ENCODE measurements at places on chromosomes 7 and 10.

DNA sequence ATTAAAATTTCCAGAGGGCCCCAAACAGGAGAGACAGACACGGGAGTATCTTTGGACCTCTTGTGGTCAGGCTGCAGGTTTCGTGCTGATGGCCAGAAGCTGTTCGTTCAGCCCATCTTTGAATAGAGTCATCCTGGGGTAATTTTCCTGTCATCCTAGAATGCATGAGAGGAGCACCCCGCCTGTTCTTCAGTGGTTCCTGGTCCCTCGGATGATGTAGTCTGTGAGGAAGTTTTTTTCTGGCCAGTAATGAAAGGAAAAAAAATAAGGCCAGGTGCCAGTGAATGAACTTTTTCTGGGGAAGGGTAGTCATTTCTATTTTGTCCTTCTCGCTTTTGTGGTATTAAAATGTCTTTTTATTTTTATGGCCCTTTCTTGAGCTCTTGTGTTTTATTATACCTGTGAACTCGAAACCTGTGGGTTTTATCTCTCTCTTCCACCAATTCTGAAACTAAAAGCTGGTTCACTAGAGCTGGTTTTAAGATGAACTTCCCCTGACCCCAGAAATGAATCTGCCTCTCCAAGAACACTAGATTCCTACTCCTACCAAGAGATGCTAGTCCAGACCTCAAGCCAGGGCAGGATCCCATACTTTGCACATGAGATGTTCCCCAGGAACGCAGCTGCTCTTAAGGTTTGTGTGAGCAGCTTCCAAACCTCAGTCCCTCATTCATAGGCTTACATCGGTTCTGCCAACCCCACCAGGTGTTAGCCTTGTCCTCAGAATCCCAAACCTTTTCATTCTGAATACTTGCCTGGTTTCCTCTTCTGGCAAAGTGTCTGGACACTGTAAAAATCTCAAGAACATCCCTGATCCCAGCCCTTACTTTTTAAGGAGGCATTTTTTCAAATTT lies 15.4 kb upstream of the MEST start:
- H3K4me3 ChIP-seq, result no peak overlapping the region
- H3K27me3 ChIP-seq, result peaks cover 2% of the 10 kb centered on the region
- H3K27ac ChIP-seq, result no peak overlapping the region
- H3K36me3 ChIP-seq, result no peaks in the 10 kb centered on the region
- peaks cover 2% of the 10 kb centered on the region for H3K4me1 ChIP-seq
- no peak for DNase-seq

DNA sequence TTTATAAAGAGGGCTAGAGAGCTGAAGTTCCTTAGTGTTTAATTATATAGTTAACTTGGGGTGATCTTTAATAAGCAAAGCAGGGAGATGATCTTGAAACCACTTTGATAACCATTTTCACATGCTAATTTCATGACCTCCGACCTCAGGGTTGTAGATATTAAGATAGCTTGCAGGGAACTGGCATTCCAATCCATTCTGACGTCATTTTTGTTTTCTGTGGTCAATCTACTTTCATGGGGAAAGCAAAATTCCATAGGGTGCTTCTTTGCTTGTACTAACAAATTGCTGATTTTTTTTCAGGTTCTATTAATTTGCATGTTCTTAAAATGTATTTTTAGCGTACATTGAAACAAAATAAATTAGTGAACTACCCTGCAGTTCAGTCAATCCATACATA lies 139.3 kb downstream of the CDCA7L start:
- H3K36me3 ChIP-seq, result no peaks in the 10 kb centered on the region
- H3K27me3 ChIP-seq, result no peaks in the 10 kb centered on the region
- DNase-seq, result no peak
- no peak overlapping the region for H3K4me3 ChIP-seq

GRCh38 chr7:80453699-80454340 lies 58.0 kb downstream of the GNAT3 start:
- no peak overlapping the region for H3K4me3 ChIP-seq
- H3K36me3 ChIP-seq, result no peaks in the 10 kb centered on the region
- no peaks in the 10 kb centered on the region for H3K27me3 ChIP-seq
- DNase-seq, result no peak

DNA sequence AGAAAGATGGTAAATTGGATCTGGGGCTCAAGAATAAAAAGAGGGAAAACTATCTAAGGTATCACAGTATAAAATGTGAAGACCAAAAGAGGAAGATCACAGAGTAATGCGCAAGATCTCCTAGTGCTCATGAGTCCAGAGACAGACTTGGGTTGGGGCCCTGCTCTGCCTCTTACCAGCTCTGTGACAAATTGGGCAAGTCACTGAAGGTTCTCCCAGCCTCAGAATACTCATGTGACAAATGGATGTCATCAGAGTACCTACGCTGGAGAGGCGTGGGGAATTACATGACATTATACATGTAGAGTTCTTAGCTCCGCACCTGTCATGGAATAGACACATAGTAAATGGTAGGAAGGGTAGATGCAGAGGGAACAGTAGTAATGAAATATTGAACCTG lies 124.4 kb downstream of the DOCK4 start:
- H3K36me3 ChIP-seq, result no peaks in the 10 kb centered on the region
- H3K27me3 ChIP-seq, result peaks cover 11% of the 10 kb centered on the region
- no peak overlapping the region for H3K4me3 ChIP-seq
- peaks cover 7% of the 10 kb centered on the region for H3K4me1 ChIP-seq

DNA sequence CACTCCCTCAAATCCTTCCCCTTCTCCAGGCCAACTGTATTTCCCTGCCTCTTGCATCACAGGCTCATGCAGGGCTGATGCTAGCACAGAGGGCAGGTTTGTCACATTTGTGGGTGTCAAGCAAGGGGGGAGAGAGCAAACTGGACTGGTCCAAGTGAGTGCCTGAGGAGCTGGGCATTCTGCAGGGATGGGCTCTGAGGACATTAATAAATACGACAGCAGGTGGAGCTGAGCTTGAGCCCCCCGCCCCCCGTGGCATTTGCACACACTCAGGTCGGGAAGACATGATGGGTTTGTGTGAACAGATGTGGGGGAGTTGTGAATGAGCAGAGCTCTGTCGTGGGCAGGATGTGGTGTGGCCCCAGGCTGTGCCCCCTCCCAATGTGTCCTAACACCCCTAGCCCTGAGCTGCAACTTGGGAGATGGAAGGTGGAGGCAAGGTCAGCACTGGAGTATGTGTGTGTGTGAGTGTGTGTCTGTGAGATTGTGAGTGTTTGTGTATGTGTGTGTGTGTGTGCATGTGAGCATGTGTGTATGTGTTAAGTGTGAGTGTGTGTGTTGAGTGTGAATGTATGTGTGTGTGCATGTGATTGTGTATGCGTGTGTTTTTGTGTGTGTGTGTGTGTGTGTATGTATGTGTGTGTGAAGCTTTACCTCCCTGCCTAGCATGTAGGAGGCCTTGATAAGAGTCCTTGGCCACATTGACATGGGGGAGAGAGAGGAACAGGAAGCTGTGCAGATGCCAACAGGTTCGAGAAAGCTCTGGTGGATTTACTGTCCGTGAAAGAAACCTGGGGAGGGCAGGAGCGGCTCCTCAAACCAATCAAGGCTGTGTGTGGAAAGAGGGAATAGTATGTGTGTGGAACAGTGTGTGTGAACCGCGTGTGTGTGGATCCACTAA lies 9.1 kb downstream of the RASSF4 start:
- no peaks in the 10 kb centered on the region for H3K27me3 ChIP-seq
- peaks cover 30% of the 10 kb centered on the region for H3K4me1 ChIP-seq
- DNase-seq, result no peak
- peak overlapping the region; percentile 29 for H3K27ac ChIP-seq

- H3K27me3 ChIP-seq, result no peaks in the 10 kb centered on the region
- H3K4me1 ChIP-seq, result no peaks in the 10 kb centered on the region
- H3K4me3 ChIP-seq, result no peak overlapping the region
- no peak overlapping the region for H3K27ac ChIP-seq
These were observed 324.5 kb downstream of the GFRA1 start for GRCh38 chr10:115948465-115948864.

DNA sequence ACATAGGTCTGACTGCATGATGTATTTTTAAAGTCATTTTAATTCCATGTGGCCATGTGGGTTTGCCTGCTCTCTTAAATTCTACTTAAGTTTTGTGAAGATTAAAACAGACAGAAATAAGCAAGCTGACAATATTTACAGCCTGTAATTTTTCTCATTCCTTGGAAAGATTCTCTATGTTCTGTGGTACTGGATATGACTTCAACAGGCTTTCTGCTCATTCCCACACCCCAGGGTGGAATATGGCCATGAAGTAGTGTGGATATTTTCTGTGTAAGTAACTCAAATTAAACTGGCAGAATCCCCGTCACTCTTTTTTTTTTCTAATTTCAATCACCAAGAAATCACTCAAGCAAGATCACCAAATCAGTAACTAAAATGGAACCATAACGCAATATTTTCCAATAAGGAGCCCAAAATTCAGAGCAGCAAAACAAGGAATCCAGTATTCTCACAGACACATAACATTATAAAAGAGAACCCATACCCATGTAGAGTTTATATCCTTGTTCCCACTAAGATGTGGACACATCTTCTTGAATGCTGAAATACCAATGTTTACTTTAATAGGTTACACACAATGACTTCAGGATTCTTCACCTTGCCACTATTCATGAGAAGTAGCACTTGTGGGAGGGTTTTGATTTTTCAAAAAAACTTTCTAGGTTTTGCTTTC lies 5.7 kb downstream of the HOXA5 start:
- H3K27ac ChIP-seq, result no peak overlapping the region
- no peak overlapping the region for H3K4me3 ChIP-seq

- no peaks in the 10 kb centered on the region for H3K4me1 ChIP-seq
- H3K4me3 ChIP-seq, result no peak overlapping the region
- DNase-seq, result no peak
- H3K27ac ChIP-seq, result no peak overlapping the region
These were observed 233.1 kb upstream of the FERD3L start for GRCh38 chr7:19378345-19378714.

- no peak overlapping the region for H3K27ac ChIP-seq
- H3K4me1 ChIP-seq, result no peaks in the 10 kb centered on the region
- H3K36me3 ChIP-seq, result no peaks in the 10 kb centered on the region
- no peaks in the 10 kb centered on the region for H3K27me3 ChIP-seq
These were observed 186.8 kb downstream of the CUX1 start for GRCh38 chr7:102004229-102004628.

GRCh38 chr7:30285536-30286284 lies 1.3 kb downstream of the ZNRF2 start:
- H3K4me1 ChIP-seq, result peaks cover 50% of the 10 kb centered on the region
- H3K27ac ChIP-seq, result peak overlapping the region; percentile 98
- no peaks in the 10 kb centered on the region for H3K27me3 ChIP-seq
- H3K36me3 ChIP-seq, result peaks cover 20% of the 10 kb centered on the region

- DNase-seq, result no peak
- H3K27ac ChIP-seq, result no peak overlapping the region
- peaks cover 1% of the 10 kb centered on the region for H3K4me1 ChIP-seq
- H3K4me3 ChIP-seq, result no peak overlapping the region
- H3K36me3 ChIP-seq, result no peaks in the 10 kb centered on the region
These were observed 82.5 kb downstream of the AHR start for GRCh38 chr7:17380736-17381662.

DNA sequence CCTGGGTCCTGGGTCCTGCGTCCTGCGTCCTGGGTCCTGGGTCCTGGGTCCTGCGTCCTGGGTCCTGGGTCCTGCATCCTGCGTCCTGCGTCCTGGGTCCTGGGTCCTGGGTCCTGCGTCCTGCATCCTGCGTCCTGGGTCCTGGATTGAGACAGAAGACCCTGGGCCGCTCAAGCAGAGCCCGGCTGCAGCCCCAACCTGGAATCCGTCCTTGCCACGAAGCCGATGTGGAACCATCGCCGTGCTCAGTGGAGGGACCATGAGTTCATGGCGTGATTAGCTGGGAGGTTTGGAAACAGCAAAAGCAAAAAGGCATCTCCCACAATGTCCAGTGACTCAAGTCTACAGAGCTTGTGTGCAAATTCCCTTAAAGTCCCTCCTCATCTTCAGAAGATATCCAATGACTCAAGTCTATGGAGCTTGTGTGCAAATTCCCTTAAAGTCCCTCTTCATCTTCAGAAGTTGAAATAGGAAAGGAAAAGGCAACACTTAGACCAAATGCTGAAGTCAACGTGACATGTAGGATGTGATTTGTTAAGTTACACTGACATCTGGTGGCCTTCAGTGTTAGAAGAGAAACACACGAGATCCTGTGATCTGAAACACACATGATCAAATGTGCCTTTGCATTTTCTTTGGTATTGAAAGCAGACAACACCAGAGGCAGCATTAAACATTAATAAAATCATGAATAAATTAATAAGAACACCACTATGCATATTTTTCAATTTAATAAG lies 179.9 kb downstream of the PTPRN2 start:
- H3K27me3 ChIP-seq, result no peaks in the 10 kb centered on the region
- H3K4me3 ChIP-seq, result no peak overlapping the region
- no peak for DNase-seq
- no peaks in the 10 kb centered on the region for H3K36me3 ChIP-seq
- H3K4me1 ChIP-seq, result no peaks in the 10 kb centered on the region

DNA sequence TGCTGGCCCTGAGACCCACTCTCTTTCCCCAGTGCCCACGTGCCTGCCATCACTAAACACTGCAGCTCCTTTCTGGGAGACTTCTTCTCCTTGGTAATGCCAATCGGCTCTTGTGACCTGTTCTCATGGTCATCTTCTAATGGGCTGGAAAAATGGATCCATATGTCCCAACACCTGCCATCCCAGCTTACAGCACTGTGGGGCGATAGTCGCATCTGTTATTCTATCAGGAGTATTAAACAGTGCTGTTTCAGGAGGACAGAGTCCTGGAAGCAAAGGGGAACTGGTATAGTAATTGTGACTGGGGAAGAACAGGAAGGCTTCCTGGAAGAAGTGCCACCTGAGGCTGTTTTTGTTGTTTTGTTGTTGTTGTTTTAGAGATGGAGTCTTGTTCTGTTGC lies 411.2 kb downstream of the GLRX3 start:
- no peaks in the 10 kb centered on the region for H3K27me3 ChIP-seq
- no peak for DNase-seq
- no peaks in the 10 kb centered on the region for H3K4me1 ChIP-seq

GRCh38 chr7:151710646-151711434 lies 166.1 kb downstream of the PRKAG2 start:
- H3K27ac ChIP-seq, result no peak overlapping the region
- H3K27me3 ChIP-seq, result no peaks in the 10 kb centered on the region
- H3K4me3 ChIP-seq, result no peak overlapping the region
- H3K36me3 ChIP-seq, result no peaks in the 10 kb centered on the region

DNA sequence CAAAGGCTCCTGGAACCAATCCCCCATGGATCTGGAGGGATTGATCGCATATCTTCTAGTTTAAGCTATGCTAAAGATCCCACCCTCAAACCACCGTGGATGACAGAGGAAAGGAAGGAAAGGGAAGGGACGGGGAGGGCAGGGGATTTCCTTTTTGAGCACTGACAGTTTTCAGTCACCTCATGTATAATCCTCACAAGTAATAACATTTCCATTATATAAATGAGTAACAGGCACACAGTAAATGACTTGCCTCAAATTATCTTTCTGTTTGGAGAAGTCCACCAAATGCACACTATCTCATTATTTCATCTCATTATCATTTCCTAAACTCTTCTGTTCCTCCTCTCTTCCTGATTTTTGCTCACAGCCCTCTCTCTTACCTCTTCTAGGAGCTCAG lies 127.1 kb upstream of the AOAH start:
- H3K4me3 ChIP-seq, result no peak overlapping the region
- no peaks in the 10 kb centered on the region for H3K27me3 ChIP-seq
- peak; percentile 9 for DNase-seq
- H3K4me1 ChIP-seq, result peaks cover 10% of the 10 kb centered on the region

- no peak for DNase-seq
- H3K36me3 ChIP-seq, result no peaks in the 10 kb centered on the region
- no peak overlapping the region for H3K27ac ChIP-seq
- H3K4me3 ChIP-seq, result no peak overlapping the region
These were observed 32.1 kb downstream of the VSTM4 start for GRCh38 chr10:49083261-49083660.

- peak overlapping the region; percentile 99 for H3K27ac ChIP-seq
- DNase-seq, result no peak
- H3K4me3 ChIP-seq, result peak overlapping the region; percentile 100
- H3K36me3 ChIP-seq, result peaks cover 79% of the 10 kb centered on the region
- peaks cover 60% of the 10 kb centered on the region for H3K4me1 ChIP-seq
These were observed 26.0 kb downstream of the PRSS2 start for GRCh38 chr7:142796501-142797390.
